ENCODE measurements at places on chromosomes 7 and 10.

- no peak for DNase-seq
These were observed 17.9 kb upstream of the FFAR4 start for GRCh38 chr10:93548376-93549071.

- no peak for DNase-seq
These were observed 65.3 kb downstream of the HGF start for GRCh38 chr7:81704595-81704994.

- no peak for DNase-seq
These were observed 62.0 kb downstream of the CFAP46 start for GRCh38 chr10:132880128-132880981.

DNA sequence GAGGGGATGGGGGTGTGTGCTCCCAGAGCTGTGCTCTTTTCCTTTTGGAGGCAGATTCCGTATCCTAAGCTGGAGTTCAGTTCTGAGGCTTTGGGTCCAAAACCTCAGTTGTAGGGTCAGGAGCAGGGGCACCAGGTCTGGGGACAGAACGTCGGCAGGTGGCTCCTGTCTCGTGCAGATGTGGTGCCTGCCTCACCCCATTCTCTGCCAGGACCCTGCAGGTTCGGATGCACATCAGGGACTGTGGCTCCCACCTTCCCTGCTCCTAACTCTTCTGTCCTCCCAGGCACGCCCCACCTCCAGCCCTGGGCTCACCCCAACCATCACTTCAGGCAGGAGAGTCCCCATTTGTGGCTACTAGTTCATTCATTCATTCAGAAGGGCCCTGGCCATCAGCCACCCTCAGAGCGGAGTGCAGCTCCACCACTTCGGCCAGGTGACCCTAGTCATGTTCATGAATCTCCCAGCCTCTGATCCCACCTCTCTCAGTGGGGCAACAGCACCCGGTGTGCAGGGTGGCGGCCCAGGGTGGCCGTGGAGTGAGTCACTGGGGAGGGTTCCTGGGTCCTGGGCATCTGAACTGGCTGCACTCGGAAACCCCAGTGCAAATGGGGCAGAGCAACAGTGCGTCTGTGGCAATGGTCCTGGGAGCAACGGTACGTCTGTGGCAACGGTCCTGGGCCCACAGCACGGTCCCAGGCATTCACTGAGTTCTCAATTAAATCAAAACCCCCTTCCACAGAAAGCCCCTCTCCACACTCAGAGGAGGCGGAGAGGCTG, 100.8 kb upstream of the FAM20C start:
- DNase-seq: no peak

DNA sequence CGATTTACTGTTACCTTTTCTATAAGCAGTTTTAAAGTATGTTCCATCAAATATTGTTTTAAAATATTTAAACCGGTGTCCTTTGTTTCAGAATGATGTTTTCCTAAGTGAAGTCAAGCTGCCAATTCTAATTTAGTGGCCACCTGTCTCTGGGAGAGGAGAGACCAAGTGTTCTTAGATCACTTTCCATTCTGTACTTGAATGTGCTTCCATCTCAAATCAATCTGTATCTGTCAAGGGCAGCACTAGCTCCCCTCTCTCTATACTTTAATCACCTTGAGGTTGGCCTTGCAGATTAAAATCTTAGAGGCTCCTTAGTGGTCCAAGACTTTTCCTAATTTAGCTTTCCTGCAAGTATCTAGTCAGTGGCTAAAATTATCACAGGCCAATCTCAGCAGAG, 49.6 kb downstream of the LGI1 start:
- DNase-seq: no peak

- DNase-seq: no peak
These were observed 552.5 kb downstream of the TYW1 start for GRCh38 chr7:67549126-67549525.

DNA sequence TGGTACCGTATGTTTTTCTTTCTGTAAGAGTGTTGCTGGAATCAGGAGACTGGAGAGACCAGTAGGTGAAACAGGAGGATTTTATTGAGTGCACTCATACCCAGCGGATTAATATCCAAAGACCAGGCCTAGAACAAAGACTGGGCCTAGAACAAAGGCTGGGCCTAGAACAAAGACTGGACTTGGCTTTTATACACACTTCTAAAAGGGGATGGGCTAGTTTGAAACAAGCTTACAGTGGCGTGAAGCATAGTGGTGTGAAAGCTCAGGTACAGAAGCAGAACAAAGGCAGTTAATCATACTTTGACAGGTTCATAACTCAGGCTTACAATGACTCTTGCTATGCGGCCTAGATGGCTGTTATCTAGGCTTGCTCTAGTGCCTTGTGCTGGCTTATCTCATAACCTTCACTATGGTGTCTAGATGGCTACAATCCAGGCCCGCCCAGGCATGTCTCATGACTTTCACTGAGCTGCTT, 67.7 kb downstream of the TRIM24 start:
- DNase-seq: no peak

DNA sequence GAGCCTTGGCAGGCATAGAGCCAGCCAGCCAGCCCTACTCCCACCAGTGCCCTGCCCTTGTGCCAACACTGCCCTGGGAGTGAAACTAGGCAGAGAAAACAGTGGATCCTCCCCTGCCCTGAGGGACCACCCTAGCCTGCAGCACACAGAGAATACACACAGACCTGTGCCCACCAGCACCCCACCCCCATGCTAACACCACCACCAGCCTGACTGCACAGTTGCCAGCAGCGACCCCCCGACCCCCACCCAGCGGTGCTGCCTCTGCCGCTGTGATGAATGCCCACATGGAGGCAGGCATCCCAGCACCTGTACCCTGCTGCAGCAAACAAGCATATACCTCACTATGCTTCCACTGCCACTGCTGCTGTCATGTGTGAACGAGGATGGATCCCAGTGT, 9.4 kb upstream of the MIOS start:
- DNase-seq: no peak

DNA sequence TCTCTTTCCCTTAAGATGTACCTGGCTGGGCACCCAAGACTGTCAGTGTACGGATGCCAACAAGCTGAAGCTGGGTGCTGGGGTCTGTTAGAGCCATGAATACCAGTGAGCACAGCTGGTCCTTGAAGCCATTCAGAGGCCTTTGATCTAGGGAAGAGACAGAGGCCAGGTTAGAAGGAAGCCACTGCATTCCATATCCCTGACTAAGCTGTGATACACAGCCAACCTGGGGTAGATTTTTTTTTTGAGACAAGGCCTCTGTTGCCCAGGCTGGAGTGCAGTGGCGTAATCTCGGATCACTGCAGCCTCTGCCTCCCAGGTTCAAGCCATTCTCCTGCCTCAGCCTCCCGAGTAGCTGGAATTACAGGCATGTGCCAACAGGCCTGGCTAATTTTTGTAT, 20.8 kb downstream of the ZDHHC16 start:
- no peak for DNase-seq

DNA sequence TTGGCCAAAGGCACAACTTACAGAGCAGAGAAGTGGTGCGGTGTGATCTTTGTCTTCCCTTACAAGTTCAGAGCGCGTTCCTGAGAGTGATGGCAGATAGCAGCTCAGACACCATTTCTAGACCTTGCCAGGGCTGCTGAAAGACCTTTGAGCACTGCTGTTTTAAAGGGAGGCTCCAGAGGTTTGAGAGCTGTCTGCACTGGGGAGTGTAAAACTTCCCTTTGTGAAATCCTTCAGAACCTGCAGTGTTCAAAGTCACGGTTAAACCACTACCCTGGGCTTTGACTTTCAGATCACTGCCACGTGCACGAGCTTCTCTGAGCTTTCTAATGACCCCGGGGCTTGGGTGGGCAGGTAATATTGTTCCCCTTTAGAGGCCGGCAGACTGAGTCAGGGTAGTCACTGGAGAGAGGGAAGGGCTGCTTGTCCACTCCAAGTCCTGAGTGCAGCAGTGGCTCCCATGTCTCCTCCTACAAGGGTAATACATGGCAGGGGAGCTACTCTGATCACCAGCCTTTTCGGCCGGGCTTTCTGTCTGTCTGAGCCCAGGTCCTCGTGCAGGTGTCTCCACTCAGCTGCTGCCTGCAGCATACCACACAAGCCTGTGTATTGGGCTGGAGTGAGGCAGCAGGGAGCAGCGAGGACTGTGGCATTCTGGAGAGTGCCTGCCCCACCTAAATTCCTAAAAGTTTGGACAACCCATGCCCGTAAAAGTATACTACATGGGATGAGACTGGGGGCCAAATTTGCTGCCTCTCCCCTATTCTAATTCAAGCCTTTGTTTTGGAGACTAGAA, 63.3 kb downstream of the ZMIZ1 start:
- no peak for DNase-seq

DNA sequence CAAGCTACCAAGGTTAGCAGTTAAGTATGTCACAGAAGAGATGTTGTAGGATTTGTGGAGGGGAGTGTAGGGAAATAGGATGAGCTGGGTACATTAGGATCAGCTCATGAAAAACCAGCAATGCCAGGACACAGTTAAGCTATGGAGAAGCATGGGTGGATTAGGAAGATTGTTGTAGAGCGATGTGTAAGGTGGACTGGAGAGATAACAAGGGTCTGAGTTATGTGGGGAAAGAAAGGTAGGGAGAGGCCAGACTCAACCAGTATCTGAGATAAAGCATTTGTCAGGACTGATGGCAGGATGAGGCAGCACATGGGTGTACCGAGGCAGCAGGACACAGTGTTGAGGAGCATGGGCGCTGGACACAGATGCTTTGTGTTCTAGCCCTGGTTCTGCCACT, 85.4 kb upstream of the PRR15 start:
- no peak for DNase-seq

DNA sequence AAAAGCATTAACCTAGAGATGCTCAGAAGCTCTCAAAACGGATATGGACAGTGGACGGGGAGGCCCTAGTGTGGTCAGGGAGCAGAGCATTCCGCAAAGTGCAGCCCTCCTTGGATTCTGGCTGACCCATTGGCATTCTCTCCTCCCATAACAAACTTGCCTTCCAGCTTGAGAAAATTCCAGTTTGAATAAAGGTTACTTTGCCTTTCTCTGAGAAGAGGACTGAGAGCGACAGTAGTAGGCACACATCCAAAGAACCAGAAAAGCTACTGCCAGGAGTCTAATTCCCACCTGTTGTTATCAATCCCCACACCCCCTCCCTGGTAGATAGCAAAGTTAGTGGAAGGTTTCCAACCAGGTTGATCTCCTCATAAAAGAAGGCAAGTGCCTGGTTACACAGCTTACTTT, 84.7 kb upstream of the TRIL start:
- no peak for DNase-seq

DNA sequence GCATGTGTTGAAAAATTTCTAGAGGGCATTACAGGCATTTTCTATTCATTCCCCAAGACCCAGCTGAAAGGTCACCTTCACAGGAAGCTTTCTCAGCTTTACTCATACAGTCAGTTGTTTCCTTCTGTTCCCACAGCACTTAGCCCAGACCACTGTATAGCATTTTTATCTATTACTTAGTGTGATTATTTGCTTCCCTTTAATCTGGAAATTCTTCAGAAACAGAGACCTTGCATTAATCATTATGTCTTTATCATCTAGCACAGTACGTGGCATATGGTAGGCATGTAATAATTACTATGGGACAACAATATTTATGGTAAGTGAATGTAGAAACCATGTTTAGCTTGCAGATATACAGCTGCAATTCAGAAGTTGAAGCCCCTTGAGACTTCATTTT, 38.2 kb upstream of the CDK6 start:
- DNase-seq: no peak

GRCh38 chr7:138352570-138353461, 107.2 kb upstream of the TRIM24 start:
- DNase-seq: no peak

DNA sequence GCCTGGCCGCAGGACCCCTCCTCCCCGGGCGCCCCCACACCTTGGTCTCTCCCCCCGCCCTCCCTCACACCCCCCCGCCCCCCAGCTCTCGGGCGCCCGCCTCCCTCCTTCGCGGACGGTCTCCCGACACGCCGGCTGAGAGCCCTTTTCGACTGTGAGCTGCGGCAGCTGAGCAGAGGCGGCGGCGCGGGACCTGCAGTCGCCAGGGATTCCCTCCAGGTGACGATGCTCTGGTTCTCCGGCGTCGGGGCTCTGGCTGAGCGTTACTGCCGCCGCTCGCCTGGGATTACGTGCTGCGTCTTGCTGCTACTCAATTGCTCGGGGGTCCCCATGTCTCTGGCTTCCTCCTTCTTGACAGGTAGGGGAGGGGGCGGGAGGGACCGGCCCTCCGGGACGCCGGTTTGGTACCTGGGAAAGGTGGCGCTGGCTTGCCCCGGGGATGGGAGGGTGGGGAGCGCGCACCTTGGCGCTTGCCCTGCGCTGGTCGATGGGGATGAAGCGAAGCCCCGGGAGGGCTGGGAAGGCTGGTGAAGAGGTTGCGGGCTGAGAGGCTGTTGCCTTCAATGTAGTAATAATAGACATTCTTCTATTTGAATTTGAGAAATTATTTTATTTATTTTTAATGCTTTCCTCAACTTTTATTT, at the start of gene BMPER:
Gene BMPER (plus strand): TSS at position 151 of the 644 bp plus-strand sequence. CDS start 75 bp downstream, at position 226.
- no peak for DNase-seq

- DNase-seq: no peak
These were observed 72.0 kb upstream of the ABCB5 start for GRCh38 chr7:20543500-20543899.

DNA sequence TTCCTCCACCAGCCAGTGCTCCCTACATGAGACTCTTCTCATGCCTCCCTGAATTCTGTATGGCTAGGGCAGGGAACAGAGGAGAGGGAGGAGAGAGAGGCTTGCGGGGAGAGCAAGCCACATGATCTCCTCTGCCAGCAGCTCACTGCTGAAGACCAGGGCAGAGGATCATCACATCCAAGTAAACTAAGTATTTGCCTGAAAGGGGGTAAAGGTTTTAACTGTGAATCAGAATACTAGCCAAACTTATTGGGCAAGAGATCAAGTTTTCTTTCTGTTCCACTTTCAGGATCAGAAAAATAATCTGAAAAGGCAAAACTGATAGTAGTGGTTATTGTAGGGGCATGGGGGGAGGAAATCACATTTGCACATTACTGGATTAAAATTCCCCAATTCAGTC, 17.8 kb upstream of the ERCC6 start:
- DNase-seq: no peak

- no peak for DNase-seq
These were observed 8.1 kb downstream of the DDC start for GRCh38 chr7:50557099-50557498.

GRCh38 chr7:107847168-107847835, 43.7 kb upstream of the DLD start:
- no peak for DNase-seq

- DNase-seq: no peak
These were observed 94.4 kb upstream of the NEBL start for GRCh38 chr10:20991526-20991925.

GRCh38 chr7:51949726-51950644, 633.4 kb upstream of the COBL start:
- DNase-seq: no peak

DNA sequence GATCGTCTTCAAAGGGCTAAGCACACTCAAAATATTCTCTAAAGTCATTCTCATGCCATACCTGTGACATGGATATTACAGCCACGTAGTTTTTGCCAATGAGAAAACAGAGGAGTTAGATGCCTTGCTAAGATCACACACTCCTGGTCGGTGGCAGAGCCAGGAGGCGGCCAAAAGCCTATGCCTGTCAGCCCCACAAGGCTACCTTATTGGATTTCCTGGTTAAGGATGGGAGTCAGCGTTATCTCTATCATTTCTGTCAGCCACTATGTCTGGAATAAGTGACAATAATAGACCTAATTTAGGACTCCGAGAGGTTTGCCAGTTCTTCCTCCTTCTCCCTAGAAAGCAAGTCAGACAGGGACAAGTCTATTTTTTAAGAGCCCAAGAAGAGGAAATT, 250.8 kb downstream of the TRIL start:
- no peak for DNase-seq

Measured in AML-193 (cell line).